ENCODE measurements at places on chromosomes 5 and 9.

DNA sequence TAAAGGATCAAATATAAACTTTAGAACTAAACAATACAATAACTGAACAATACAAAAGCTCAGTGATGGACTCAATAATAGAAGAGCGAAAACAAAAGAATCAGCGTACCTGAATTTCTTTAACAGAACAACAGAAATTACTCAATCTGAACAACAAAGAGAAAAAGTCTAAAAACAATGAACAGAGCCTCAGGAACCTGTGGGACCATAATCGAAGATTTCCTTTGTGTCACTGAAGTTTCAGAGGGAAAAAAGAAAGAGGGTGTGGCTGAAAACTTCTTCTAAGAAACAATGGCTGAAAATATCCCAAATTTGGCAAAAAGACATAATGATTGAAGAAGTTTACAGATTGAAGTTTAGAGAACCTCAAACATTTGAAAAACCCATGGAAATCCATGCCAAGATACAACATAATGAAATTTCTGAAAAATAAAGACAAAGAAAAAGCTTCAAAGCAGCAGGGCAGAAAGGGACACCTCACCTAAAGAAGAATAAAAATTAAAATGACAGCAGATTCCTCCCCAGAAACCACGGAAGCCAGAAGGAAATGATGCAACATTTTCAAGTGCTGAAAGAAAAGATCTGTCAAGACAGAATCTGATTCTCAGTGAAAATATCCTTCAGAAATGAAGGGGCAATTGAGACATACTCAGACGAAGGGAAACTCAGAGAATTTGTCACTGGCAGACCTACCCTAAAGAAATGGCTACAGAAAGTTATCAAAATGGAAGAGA is 288.8 kb downstream of the ARL15 start:
- no peak for DNase-seq

- DNase-seq, result no peak
These were observed 135.7 kb upstream of the PITX1 start for GRCh38 chr5:135169753-135170152.

DNA sequence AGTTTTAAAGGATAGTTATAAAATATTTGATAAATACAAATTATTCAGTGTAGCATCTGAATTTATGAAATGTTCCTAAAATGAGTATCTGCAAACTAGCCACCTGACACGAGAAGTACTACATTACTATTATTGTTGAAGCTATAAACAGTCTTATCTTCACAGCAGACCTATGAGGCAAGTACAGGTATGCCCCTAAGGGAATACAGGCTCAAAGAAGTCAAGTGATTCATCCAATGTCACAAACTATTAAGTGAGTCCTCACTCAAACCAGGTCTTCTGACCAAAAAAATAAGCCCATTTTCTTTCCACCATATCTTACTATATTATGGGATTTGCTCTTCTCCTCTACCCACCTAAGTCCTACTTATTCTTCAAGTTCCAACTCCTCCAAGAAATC is 28.7 kb downstream of the STRBP start:
- DNase-seq, result no peak

GRCh38 chr9:68808338-68808890 is 103.4 kb downstream of the PIP5K1B start:
- DNase-seq, result no peak

GRCh38 chr5:116234681-116235080 is 149.9 kb downstream of the COMMD10 start:
- DNase-seq, result no peak

- no peak for DNase-seq
These were observed 25.7 kb upstream of the FLT4 start for GRCh38 chr5:180675036-180675635.

- DNase-seq, result no peak
These were observed 27.4 kb downstream of the JMY start for GRCh38 chr5:79263290-79263689.

- no peak for DNase-seq
These were observed 174.5 kb upstream of the DAP start for GRCh38 chr5:10935536-10935935.

GRCh38 chr5:82772281-82772680 is 304.9 kb downstream of the TMEM167A start:
- DNase-seq, result peak; percentile 38

- no peak for DNase-seq
These were observed 64.5 kb downstream of the NSUN2 start for GRCh38 chr5:6568383-6568782.

GRCh38 chr9:13358128-13358527 is 78.6 kb upstream of the MPDZ start:
- DNase-seq, result peak; percentile 24

- no peak for DNase-seq
These were observed 49.8 kb downstream of the SGCD start for GRCh38 chr5:156376751-156377150.

DNA sequence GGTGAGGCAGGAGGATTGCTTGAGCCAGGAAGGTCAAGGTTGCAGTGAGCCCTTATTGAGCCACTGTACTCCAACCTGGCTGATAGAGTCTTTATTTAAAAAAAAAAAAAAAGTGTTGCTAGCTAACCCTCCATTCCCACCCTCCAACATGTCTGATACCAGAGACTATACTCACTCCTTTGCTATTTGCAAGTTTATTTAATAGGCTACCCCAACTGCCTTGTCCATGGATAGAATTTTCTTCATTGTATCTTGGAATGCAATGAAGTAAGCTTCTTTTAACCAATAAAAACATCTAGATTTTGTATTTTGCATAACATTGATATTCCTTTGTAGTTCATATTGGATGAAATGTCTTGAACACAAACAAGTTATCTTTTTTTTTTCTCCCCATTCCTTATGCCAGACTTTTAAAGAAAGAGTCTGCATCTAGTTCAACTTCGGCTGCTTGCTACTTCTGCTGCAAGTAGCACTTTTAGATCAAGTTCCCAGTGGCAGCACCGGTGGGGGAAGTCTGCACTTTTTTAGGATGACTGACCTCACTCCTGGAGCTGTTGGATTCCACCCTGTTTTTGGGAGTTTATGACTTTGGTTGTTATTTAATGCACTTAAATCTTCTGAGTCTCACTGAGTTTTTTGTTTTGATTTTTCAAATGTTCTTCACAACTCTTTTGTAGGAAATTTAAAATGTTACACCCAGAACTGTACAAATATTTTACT is 112.5 kb downstream of the UHRF2 start:
- DNase-seq, result no peak

DNA sequence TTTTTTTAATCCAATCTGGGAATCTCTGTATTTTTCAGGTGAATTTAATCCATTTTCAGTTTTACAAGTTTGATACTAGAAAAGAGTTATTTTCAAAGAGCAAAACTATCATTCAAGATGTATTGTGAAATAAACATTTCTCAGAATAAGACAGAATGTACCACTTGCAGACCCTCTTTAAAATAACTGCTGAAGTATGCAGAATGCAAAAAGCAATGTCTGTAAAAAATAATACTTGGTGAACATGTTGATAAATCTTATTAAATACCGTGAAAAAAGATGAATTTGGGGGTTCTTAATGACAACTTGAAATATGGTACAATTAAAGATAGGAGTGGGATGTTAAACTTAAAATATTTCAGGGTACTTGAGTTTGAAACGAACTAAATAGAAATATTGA is 26.1 kb upstream of the RASA1 start:
- no peak for DNase-seq

- no peak for DNase-seq
These were observed 166.7 kb downstream of the ICE1 start for GRCh38 chr5:5588887-5589826.

DNA sequence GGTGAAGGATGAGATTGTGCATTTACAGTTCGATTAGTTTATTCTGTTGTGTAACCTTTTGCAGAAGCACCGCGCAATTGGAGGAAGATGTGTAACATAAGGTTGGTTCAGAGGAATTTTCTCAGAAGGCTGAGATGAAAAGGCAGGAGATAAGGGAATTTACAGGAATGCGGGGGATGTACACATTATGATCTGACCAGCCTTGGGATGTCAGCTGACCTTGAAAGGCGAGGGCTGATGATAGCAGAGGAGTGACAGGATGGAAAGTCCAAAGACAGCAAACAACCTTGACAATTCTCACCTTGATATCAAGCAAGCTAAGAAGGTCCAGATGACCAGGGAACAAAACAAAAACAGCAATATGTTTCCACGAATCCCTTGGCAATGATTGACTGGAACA is 88.8 kb downstream of the OTULIN start:
- DNase-seq, result no peak

DNA sequence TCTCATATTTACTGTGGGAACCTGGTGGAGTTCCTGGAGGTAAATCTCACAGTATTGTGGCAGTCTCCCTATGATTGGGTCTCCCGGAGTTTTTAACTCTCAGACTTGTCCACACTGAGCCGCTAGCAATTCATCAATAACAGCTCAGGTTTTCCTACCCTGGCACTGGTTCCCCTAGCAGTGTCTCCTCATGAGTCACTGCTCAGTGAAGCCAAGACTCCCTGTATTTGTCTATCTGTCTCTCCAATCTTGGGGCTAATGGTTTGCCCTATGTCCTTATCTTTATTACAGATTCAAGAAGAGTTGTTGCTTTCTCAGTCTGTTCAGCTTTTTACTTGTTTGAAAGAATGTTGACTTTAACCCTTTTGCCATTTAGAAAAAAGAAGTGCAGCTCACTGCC is 176.7 kb upstream of the FGF10 start:
- DNase-seq, result no peak

GRCh38 chr5:174559141-174559540 is 165.2 kb upstream of the MSX2 start:
- DNase-seq, result no peak

DNA sequence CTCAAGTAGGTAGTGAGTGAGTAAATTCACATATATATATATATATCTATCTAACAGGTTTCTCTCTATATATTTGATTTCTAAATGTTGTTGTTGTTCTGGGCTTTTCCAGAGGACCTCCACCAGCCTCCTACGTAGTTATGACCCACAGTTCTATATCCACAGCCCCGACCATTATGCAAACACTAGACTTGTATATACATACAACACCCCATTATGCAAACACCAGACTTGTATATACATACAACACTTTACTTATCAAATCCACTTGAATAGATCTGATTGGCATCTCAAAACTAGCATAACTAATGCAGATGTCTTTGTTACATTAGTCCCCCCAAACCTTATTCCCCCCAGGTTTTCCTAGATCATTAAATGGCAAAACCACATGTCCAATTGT is 108.7 kb downstream of the JAKMIP2 start:
- DNase-seq, result no peak

DNA sequence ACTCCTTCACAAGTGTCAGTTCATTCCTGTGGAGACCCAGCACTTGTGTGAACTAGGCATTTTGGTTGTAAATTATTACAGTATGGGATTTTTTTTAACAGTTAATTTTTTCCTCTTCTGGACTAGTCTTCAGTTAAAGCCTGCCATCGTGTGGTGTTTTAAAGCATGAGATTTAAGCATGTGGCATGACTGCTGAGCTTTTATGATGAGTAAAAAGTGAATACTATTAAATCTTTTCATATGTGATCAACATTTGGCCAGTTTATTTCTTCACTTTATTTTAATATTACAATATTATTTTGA is 25.0 kb downstream of the LMNB1 start:
- peak; percentile 65 for DNase-seq

DNA sequence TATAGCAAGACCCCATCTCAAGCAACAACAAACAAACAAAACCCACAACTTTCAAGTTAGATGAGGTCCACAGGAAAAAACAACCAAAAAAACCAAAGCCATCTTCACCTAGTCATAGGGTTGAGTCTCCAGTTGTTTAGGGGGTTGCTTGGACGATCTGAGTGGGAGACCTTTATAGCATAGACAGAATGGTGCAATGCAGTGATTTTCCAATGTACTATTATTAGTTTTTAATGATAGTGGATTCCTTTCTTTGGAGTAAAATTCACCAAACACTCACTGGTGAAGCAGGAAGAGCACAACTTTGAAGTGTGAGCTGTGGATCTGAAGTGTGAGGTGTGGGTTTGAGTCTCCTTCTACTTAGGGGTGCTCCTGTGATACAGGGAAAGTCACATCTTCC is 67.0 kb upstream of the KLF9 start:
- no peak for DNase-seq

DNA sequence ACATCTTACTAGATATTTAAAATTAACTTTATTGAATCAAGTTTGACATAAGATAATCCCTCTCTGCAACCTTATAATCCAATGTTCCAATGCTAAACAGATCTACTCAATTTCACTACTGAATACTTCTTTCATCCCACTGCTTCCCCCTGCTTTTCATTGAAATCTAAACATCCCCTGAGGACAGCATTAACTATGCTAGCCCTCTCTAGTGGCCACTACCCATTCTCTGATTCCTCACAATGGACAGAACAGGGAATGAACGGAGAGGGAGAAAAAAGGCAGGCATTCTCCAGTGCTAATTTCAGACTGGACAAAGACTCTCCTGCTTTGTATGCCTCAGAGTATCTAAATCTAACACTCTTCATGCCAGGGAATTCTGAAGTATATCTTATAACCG is 54.3 kb upstream of the RGS7BP start:
- DNase-seq, result no peak

DNA sequence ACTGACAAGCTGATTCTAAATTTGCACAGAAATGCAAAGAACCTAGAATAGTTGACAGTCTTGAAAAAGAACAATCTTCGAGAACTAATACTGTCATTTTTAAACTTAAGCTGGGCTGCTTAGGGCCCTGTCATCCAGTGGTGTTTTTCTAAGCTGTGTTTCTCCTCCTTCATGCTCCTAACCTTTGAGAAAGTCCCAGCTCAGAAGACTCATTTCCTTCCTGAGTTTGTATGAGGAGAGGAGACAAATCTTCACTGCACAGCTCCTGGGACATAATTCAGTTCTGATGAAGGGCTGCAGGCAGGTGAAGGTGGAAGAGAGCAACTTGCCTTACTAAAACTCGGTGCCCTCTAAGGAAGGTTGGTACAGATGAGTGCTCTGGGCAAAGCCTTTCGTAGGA is 109.5 kb upstream of the ANKRD55 start:
- no peak for DNase-seq

DNA sequence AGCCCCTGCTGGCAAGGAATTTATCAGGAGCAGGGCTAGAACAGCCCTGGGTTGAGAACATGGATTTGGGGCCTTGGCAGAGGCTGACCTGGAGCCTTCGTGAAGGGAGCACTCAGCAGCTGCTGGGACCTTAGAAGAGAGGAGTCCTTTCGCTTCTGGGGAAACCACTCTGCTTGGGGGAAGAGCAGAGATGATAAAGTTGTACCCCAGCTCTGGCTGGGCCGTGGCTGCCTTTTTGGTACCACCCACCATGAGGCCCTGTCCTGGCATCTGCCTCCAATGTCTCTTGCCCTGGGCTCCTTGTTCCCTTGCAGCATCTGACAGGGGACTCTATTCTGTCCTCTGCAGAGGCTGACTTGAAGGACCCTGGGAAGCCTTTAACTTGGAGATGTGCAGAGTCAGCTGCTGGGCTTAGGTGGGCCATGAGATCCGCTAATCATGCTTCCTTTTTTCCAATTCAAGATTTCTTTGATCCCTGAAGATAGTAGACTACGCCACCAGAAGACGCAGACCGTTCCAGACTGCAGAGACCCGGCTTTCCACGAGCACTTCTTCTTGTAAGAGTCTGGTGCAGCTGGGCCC is 20.2 kb downstream of the RGS3 start:
- no peak for DNase-seq
